Fibroblast of lung (primary cell): ENCODE measurements at places on chromosomes 5 and 9. TPM values are rescaled to one million over a fixed set of nuclear protein-coding genes. Genes with fewer than 3 reads are reported as not detected.

The COL27A1 gene
- 3.6 and 5.4 TPM in 2 replicates for total RNA-seq

The CDH10 gene
- under 0.01 and 0.17 TPM in 2 replicates for total RNA-seq

The TXNDC8 gene
- not detected in 2 replicates for total RNA-seq

The SOWAHA gene
- 0.17 and 0.26 TPM in 2 replicates for total RNA-seq

The OBP2B gene
- not detected in 2 replicates for total RNA-seq

The GPRIN1 gene
- 4.9 and 6.3 TPM in 2 replicates for total RNA-seq

The ZCCHC10 gene
- 7.4 and 12.3 TPM in 2 replicates for total RNA-seq

The PCDHAC2 gene
- total RNA-seq: 1.7 and 2.6 TPM in 2 replicates

The FAM221B gene
- total RNA-seq: not detected in 2 replicates

The CDX1 gene
- under 0.01 and 0.33 TPM in 2 replicates for total RNA-seq

The CBY3 gene
- total RNA-seq: not detected in 2 replicates

The EDIL3 gene
- 9.2 and 12.1 TPM in 2 replicates for total RNA-seq

The ADAMTSL2 gene
- total RNA-seq: under 0.01 TPM in 2 replicates

The DOCK8 gene
- total RNA-seq: under 0.01 TPM in 2 replicates

The C5orf52 gene
- not detected in 2 replicates for total RNA-seq

The HTR1A gene
- not detected in 2 replicates for total RNA-seq

The TMOD1 gene
- total RNA-seq: 2.6 and 4.0 TPM in 2 replicates

The NR2F1 gene
- total RNA-seq: 63.7 and 90.8 TPM in 2 replicates

The TPRN gene
- 5.1 and 5.8 TPM in 2 replicates for total RNA-seq
